ENCODE measurements at places on chromosomes 2 and 18. TPM values are rescaled to one million over a fixed set of nuclear protein-coding genes. Genes with fewer than 3 reads are reported as not detected.

GULP1 gene
- 80.2 TPM for total RNA-seq

NR4A2 gene
- under 0.01 TPM for total RNA-seq

FAM168B gene
- total RNA-seq: 136 TPM

PCARE gene
- not detected for total RNA-seq

MAP3K20 gene
- total RNA-seq: 24.7 TPM

CELF4 gene
- total RNA-seq: not detected

SERPINB13 gene
- not detected for total RNA-seq

CARF gene
- total RNA-seq: 4.1 TPM

CIB4 gene
- total RNA-seq: not detected

THAP4 gene
- 32.8 TPM for total RNA-seq
